Progenitor cell of endocrine pancreas (in vitro differentiated cells): ENCODE measurements at places on chromosomes 3 and 15.
A peak's percentile ranks its signal among the peaks of the same experiment; 100 is the strongest.

GRCh38 chr3:122421101-122421500 lies 5.2 kb upstream of the WDR5B start:
- no peak for DNase-seq

GRCh38 chr15:100873029-100873677 lies 6.5 kb upstream of the ALDH1A3 start:
- DNase-seq = peak; percentile 37

DNA sequence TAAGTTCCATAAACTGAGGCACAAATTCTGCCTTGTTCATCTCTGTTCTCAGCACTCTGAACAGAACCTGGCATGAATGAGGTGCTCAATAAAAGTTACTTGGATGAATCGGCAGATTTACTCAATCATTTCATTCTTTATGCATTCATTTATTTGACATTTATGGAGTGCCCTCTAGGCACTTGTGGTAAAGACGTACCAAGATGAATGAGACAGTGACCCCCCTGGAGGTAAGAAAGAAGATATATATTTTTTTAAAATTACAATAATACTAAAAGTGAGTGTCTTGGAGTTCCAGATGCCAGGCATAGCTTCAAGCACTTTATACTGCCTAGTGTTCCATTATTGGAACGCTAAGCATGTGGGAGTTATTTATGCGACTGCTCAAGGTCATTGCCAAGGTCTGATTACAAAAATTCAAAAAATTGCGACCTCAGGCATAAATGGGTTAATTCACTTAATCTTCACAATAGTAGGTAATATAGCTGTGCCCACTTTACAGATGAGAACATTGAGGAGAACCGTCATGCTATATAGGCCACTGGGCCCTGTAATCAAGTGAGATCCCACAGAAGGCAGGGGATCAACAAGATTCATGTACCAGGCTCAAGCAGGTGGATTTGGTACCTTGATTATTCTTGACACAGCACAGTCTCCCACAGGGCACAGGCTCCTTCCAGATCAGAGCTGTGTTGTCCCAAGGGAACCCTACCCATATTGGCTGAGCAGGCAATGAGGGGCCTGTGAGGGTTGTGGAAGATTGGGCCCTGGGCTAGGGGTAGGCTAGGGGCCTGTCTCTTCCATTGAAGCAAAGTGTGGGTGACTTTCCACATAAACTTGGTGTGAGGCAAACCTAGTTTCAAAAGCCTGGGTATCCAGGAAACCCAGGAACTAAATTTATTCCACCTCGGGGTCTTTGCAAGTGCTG lies 10.7 kb downstream of the XIRP1 start:
- no peak for DNase-seq

DNA sequence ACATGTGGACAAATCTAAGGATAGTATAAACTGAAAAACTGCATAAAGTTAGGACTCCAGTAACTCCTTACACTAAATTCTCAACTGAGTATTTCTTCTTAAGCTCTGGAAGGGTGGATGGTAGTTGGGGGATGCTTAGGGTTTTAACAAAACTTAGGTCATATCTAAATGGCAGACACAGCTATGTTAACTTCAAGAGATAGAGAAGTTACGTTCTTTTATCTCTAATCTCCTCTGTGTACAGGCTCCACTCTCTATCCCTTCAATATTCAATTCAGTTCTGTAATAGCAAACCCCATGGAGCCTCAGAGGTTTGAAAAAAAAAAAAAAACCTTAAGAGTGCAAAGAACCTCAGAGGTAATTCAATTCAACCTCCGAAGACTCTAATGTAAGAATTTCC lies 3.1 kb downstream of the CMTM6 start:
- no peak for DNase-seq

GRCh38 chr3:4900298-4900697 lies 78.9 kb upstream of the BHLHE40 start:
- no peak for DNase-seq

DNA sequence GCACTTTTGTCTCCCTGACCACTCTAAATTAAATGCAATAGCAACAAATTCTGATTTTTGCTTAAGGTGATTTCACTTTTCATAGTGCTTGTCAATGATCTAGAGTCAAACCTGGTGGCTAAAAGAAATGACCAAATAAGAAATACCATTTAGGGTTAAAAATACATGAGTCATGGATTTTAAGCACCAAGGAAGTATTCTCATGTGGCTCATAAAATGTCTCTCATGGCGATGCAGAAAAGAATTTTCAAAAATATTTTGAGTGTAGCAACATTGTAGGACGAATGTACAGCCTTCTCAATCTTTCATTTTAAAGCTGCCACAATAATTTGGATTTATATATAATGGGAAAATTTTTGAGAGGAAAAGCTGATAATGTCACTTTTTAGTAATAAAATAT lies 193.6 kb downstream of the EPHA3 start:
- DNase-seq = no peak

DNA sequence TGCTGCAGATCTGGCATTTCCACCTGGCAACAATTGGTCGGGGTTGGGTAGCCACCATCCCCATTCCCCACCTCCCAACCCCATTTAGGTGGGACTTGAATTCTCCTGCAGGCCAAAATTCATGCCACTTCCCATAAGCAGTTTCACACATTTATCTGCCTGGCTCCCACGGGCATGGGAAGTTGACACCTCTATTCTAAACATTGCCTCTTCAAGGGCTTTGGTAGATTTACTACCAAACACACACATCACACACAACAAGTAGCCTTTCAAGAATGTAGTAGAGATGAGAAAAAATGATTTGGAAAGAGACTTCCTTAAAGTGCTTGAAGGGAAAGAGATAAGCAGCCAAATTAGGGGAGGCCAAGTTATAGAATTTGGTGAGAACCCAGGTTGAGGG lies 30.9 kb downstream of the ZBTB38 start:
- no peak for DNase-seq
